ENCODE measurements at places on chromosomes 2 and 18. TPM values are rescaled to one million over a fixed set of nuclear protein-coding genes. Genes with fewer than 3 reads are reported as not detected.

GRCh38 chr2:154402213-154402612 lies 296.3 kb upstream of the KCNJ3 start:
- DNase-seq = no peak

GRCh38 chr2:134454931-134455330 lies 201.1 kb downstream of the MGAT5 start:
- no peak for DNase-seq

DNA sequence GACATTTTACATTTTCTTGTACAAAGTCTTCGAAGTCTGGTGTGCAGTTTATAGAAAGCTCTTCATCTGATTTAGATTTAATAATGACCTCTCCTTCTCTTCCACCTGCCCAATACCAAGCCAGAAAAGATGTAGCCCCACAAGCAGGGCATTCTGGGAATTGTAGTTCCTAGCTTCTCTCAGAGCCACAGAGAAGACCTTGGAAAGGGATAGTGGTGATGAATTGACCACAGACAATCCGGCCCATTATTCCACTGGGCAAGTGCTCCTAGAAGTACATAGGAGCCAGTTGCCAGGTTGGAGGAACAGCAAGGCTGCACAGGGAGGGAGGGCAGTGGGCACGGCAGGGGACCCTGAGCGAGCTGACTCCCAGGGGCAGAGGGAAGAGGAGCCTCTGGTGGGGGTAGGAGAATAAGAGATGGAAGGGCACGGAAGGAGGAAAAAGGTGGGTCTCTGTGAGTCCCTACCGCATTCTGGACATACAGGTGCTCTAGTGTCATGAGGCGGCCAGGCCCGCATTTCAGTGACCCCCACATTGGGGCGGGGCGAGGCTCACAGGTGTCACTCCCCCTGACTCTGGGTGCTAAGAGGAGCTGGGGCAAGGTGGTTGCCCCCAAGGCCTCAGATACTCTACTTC lies 152.5 kb upstream of the HAAO start:
- no peak for DNase-seq

DNA sequence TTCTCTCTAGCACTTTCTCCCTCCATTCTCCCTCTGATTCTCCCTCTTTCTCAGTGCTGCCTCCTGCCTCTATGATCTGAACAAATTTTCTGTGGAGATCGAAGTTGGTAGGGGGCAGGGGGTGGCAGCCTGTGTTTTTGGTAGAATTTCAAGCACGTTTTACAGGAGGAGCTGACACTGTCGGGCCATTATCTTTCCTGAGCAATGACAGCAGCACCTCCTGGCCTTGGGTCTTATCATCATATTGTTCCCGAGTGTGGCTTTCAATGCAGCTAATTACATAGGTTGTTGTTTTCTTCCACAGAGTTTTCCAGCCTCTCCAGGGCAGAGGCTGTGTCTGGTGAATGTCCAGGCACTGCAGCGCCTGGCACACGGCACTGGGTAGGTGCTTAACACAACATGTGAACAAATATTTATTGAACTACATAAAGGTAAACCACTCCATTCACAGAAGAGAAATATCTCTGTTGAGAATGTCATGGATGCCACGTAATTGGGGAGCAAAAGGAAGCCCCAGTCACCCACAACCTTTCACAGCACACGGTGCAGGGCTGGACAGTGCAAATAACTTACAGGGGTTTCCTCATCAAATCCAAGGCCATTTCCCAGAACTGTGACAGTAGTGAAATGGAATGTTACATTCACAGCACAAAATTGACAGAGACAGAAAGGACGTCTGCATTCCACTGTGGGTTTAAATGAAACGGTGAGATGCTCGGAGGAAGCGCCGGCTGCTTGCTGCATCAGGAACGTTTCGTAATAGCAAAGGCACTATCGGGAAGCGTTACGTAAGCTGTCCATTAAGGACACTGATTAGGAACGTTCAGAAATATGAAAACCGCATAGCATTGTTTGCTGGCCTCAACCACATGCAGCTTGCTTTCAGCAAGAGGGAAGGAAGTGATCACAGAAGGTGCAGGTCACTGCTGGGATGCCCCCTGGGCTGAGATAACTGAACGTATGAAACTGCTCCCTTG lies 6.5 kb upstream of the KCNG2 start:
- DNase-seq = no peak

GRCh38 chr18:62606106-62606505 lies 83.3 kb downstream of the ZCCHC2 start:
- DNase-seq = no peak

- no peak for DNase-seq
Measured at GRCh38 chr2:10028988-10029874, 14.1 kb upstream of the KLF11 start.

GRCh38 chr18:7370375-7370774 lies 139.5 kb downstream of the LRRC30 start:
- no peak for DNase-seq

DNA sequence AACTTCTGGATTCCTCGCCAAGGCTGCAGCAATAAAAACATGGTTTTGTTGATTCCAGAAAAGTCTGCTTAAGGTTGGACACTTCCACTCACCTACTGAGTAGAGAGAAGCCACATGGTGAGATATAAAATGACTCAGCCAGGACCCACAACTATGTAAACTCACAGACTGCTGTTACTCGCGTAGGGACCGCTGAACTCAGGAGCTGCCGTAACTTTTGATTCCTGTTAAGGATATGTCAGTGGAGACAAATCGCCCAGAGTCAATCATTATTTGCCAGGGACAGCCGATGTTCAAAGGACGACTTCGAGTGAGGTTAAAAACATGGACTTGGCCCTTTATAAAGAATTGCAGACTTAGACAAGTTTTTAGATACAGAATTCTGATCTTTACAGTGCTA lies 25.6 kb downstream of the CYB5A start:
- no peak for DNase-seq

- DNase-seq = no peak
Measured at GRCh38 chr2:216857131-216857550, 2.7 kb downstream of the TNP1 start.

DNA sequence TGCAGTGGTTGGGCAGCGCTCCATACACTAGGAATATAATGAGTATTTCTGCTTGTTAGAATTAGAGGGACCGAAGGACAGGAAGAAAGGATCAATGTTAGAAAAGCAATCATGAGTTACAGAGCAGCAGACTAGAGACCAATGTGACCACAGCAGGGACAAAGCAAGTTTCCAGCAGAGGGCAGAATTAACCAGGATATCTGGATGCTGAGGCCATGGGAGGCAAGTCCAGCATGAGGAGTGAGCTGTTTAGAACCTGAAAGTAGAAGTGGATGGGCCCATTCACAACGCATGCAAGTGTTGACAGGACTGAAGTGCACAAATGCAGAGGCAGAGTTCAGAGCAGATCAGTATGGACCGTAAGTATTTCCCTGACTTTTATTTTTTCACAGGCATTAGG lies 910.4 kb upstream of the GYPC start:
- DNase-seq = no peak

DNA sequence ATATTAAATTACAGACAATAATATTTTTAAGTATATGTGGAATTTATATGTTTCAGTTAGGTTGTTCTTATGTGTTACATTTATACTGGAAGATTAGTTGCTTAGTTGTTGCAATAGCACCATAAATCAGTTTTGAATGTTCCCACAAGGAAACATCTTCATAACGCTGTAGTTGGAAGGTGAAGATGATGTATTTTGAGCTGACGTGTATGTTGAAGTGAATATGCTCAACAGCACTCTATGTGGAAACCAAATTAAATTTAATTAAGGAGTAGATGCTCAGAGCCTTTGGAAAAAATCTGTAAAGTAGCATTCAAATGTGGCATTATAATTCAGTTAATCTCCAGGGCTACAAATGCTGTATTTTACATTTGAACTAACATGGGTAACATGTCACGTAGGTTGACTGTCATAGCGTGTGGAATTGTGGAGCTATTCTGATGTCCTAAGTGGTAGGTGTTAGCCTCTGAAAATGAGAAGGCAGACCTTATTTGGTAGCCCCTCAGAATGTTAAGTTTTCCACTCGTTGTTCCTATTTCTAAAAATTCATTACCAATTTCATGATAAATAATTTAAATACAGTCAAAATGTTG lies 88.5 kb downstream of the MEIS1 start:
- DNase-seq = no peak

GRCh38 chr2:105125920-105126319 lies 88.1 kb downstream of the MRPS9 start:
- DNase-seq = no peak

GRCh38 chr18:984004-984403 lies 79.3 kb downstream of the ADCYAP1 start:
- DNase-seq = no peak

DNA sequence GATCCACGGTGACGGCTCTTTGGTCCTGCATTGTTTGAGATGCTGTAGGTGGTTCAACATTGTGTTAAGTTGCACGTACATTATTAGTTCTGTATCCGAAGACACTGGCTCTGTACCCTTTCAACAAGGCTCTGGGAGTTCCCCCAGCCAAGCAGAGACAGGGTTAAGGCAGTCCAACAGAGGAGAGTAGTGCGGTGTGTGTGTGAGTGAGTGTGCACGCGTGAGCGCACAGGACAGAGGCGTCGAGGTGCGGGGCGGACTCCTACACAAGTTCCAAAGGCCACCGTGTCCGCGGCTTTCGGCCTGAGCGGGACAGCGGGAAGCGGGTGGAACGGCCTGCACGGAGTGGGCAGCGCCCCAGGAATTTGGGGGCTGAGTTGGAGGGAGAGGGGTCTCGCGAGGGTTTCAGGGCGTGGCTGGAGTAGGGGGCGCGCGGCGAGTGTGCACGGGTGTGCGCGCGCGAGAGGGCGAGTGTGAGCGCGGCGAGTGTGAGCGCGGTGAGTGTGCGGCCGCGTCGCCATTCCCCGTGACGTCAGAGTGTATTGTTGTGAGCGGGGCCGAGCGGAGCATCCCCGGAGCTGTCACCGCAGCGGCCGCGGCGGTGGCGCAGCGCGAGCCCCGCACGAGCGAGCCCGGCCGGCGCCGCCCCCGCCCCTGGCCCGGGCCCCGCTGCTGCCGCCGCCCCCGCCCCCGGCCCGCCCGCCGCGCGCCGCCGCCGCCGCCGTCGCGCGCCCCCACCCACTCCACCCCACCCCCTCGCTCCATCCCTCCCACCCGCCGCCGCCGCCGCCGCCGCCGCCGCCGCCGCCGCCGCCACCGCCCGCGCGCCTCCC lies at the start of gene ASXL3:
TSS of gene ASXL3 (plus strand) at position 535 of the 833 bp plus-strand sequence. CDS start 413 bp downstream, outside the sequence.
- no peak for DNase-seq

DNA sequence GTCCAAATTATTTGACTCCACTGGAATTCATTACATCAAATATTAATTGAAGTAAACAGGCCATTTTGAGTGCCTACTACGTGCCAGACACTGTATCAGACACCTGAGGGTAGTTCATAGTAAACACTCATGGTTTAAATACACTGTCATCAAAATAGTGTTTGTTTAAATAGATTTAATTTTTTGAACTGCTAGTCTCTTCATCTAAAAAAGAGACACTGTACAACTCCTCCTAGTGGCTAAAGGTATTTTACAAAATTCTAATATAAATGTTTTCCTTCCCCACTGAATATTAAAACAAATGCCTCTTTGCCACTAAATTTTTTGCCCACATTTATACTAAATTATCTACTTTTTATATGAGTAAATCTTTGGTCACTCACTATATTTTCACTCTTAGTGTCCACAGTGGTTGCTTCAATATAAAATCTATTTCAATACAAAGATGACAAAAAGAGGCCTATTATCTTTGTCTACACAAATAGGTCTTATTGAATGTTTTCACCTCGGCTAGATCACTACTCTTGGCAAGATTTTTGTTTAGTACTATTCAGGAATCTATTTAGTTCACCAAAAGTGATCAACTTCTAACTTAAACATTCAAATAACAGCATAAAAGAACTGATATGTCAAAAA lies 122.1 kb downstream of the TMEM247 start:
- no peak for DNase-seq

GRCh38 chr2:152406119-152406835 lies 71.3 kb downstream of the FMNL2 start:
- DNase-seq = no peak

- DNase-seq = no peak
Measured at GRCh38 chr18:48953104-48953706, 2.4 kb upstream of the SMAD7 start.

- DNase-seq = no peak
Measured at GRCh38 chr2:96771796-96772618, 11.3 kb downstream of the CNNM4 start.

DNA sequence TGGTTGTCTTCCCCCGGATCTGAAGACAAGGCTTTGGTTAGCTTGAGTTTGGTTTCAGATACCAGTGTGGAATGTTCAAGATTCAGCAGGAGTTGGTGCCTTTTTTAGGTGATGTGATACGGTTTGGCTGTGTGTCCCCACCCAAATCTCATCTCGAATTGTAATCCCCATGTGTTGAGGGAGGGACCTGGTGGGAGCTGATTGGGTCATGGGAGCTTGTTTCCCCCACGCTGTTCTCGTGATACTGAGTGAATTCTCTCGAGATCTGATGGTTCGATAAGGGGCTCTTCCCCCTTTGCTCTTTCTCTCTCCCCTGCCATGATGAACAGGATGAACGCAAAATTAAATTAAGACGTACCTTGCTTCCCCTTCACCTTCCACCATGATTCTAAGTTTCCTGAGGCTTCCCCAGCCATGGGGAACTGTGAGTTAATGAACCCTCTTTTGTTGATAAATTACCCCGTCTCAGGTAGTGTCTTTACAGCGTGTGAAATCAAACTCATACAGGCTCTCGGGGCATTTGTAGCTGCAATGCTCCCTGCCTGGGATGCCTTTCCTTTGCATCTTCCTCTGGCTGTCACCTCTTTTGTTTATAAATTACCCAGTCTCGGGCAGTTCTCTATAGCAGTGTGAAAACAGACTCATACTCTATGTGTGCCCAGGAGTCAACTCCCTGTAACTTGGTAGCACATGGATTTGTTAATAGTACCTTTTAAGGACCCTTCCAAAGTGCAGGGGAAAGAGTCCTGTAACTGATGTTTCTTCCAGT lies 21.3 kb downstream of the PDCD1 start:
- no peak for DNase-seq

LBX2 gene
- 0.38 TPM for total RNA-seq

CNGA3 gene
- total RNA-seq = 0.48 TPM

ADAM23 gene
- 10.1 TPM for total RNA-seq

ANKRD62 gene
- total RNA-seq = not detected

SERPINB3 gene
- 911 TPM for total RNA-seq

SRD5A2 gene
- not detected for total RNA-seq

KHK gene
- total RNA-seq = 1.3 TPM

STPG4 gene
- not detected for total RNA-seq

CRYGC gene
- not detected for total RNA-seq

ANKAR gene
- total RNA-seq = 10.7 TPM

HJURP gene
- 5.4 TPM for total RNA-seq

IL18RAP gene
- 0.61 TPM for total RNA-seq

GKN1 gene
- total RNA-seq = not detected
